ENCODE measurements at places on chromosomes 5 and 9.

- no peak for DNase-seq
These were observed 51.2 kb upstream of the TESK1 start for GRCh38 chr9:35553670-35554543.

- DNase-seq, result no peak
These were observed 517 bp downstream of the KCNN2 start for GRCh38 chr5:114362197-114362976.

GRCh38 chr5:79876456-79876855 lies 114.6 kb downstream of the MTX3 start:
- no peak for DNase-seq

- DNase-seq, result no peak
These were observed 19.0 kb downstream of the OLFML2A start for GRCh38 chr9:124795881-124796431.
